ENCODE measurements at places on chromosomes 16 and 17.

DNA sequence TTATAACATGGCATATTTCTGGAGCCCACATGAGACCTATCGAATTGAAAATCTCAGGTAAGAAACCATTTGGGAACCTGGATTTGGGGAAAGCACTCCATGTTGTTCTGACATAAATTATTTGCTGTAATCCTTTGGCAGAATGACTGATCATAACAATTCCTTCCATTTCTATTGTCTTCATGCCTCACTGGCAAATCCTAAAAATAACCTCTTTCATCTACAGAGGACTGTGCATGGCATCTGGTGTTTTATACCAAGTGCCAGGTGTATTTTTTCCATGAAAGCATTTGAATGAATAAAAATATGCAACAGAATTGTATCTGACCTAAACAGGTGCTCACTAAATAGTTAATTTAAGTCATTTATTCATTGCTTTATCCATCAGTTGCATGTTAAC lies 33.7 kb upstream of the COQ7 start:
- DNase-seq = no peak

- DNase-seq = no peak
These were observed 1.7 kb downstream of the CRAMP1 start for GRCh38 chr16:1613728-1614455.

DNA sequence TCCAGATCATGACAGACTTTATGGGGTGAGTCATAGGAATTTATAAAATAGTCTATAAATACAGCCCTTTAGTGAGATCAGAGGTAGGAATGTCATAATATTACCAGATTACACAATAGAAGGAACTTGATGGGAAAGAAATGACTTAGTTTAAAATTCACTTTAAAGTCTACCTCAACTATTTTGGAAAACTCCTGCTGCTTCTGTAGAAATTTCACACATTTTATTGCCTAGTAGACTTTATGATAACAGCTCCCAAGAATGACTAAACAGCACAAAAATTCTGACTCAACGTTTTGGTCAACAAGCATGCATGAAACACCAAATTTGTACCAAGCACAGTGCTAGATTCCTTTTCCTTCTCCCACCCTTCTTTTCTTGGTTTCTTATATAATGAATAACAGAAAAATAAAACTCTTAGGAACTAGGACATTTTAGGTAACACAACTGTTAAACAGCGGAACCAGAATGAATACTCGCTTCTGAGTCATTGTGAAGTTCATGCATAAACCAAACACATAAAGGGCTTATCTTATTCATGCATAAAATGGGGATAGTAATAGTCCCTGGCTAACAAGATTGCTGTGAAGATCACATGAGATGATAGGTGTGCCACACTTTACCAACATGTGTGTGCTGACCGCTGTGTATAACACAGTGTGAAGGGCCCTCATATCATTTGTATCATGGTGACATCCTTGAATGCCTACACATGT lies 243.9 kb downstream of the CDH8 start:
- no peak for DNase-seq

DNA sequence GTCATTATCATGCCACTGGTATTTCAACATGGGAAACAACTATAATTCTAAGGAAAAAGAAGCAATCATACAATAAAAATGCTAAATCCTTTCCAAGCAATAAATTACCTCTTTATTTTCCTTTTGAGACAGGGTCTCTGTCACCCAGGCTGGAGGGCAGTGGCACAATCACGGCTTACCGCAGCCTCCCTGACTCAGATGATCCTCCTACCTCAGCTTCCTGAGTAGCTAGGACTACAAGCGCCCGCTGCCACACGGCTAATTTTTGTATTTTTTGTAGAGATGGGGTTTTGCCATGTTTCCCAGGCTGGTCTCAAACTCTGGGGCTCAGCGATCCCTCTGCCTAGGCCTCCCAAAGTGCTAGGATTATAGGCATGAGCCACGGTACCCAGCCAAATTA lies 24.1 kb downstream of the CNOT1 start:
- no peak for DNase-seq

DNA sequence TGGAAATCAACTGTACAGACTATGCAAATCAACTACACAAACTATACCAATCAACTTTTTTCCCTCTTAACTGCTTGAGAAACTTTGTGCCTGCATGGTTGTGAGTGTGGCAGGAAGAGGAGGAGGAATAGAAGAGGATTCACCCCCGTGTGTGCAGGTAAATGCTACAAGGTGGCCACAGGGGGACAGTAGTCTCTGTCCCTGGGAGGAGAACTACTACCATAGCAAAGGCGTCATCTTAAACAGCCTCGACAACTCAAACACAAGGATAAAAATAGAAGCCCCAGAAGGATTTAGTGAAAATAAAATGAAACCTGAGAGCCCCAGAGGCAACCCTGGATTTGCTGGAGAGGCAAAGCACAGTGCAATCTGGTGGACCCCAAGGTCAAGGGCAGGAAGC lies 199.5 kb upstream of the DYNLRB2 start:
- no peak for DNase-seq

GRCh38 chr17:61818225-61818624 lies 45.1 kb downstream of the BRIP1 start:
- DNase-seq = no peak

GRCh38 chr17:76087531-76087930 lies 8.5 kb downstream of the ZACN start:
- DNase-seq = no peak

DNA sequence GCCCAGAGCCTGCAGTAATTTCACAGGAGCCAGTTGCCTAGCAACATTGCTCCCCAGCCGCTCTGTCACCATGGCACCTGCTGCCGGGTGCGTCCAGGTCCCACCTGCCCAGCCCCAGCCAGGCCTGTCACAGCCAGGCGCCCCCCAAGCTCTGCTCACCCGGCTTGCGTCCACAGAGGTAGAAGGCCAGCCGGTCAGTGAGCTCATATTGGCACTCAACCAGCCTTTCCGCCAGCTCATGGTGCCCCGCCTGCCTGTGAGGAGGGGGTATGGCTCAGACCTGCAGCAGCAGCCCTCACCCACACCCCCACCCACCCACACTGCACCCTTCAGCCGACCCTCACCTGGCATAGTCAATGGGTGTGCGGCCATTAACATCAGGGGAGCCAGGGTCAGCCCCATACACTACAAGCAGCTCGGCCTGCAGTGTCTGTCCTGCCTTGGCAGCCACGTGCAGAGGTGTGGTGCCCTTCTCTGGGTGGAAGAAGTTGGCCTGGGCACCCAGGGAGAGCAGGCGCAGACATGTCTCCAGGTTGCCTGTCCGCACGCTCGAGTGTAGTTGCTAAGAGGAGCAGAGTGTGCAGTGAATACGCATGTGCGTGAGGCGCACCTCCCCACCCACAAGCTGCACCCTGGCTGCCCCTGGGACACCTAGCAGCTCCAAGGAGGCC lies 7.7 kb downstream of the GIT1 start:
- DNase-seq = no peak

DNA sequence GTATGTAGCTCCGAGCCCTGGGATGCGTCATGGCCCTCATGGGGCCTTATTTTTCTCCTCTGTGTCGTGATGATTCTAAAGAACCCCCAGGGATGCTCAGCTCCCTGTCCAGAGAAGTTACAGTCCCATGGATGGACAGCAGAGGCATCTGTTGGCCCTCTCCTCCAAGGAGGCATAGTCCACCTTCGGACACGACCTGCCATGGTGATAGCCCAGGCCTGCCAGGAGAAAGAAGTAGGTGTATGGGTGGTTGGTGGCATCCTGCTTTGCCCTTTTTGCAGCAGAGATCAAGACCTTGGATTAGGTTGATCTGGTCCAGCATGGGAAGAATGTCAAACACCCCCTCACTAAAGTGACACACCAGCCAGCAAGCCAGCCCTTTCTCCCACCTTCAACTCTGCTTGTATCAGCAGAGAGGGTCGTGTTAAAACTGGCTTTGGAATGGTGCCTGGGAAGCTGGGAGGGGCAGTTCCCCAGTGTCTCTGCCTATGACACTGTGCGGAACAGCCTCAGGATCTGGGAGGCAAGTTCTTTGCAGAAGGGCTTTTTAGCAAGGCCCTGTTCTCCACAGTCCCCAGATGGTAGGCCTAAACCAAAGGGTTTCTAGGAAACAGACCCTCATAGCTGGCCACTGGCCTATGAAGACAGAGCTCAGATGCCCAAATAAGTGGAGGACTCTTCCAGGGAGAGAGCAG lies 259.9 kb upstream of the RPL38 start:
- no peak for DNase-seq

DNA sequence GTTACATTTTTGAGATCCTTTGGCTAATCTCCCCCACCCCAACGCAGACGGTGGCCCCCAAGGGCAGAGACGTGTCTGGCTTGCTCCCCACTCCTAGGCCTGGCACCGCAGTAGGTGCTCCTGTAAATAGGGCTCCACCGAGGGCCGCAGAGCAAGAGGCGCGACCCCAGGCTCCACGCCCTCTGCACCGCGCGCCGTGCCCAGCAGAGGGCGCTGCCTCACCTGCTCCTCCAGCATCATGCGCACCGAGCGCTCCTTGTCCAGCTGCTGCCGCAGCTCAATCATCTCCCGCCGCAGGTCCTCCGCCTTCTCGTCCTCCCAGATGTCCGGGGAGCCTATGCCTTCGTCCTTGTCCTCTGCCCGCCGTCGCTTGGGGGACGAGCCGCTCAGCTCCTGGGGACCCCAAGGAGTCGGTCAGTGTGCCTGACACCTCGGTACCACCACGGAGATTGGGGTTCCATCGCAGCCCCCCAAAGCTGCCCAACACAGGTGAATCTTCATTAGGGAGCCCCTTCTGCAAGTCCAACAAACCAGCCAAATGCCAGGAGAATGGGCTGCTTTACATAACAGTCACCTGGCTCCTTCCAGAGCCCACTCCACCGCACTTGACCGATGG lies 11.2 kb downstream of the TFAP4 start:
- DNase-seq = peak; percentile 51

- no peak for DNase-seq
These were observed 41.1 kb downstream of the KIAA0753 start for GRCh38 chr17:6599364-6599763.

DNA sequence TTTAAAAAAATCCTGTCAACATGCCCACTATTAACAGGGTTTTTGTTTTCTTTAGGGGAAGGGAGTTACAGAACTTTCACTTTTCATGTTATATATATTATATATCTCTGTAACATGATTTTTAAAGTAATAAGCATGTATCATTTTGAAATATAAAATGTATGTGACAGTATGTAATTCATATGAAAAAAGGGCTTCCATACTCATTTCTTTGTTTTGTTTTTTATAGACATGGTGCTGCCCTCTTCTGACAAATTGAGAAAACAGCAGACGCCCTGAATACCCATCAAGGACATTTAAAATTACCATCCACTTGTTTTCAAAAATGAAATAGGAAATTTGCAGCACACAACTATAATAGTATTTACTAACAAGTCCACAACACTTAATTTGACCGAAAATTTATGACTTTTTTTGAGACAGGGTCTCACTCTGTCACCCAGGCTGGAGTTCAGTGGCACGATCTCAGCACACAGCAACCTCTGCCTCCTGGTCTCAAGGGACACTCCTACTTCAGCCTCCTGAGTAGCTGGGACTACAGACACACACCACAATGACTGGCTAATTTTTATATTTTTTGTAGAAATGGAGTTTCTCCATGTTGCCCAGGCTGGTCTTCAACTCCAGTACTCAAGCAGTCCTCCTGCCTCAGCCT lies 30.4 kb downstream of the CFDP1 start:
- no peak for DNase-seq

DNA sequence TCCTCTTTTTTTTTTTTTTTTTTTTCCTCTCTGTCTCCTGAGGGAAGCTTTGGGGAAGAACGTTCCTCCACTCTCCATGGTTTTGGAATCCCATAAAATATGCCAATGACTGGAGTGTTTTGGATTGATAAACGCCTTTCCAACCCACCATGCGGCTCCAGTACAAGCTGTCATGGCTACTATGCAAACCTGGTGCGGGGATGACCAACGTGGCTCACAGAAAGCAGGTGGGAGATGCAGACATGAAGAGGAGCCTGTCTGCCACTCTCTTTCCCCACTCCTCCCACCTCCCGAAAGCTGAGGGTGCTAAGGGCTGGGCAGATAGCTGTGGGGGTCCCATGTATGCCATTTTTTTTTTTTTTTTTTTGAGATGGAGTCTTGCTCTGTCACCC lies 69.9 kb upstream of the SEC14L1 start:
- no peak for DNase-seq

DNA sequence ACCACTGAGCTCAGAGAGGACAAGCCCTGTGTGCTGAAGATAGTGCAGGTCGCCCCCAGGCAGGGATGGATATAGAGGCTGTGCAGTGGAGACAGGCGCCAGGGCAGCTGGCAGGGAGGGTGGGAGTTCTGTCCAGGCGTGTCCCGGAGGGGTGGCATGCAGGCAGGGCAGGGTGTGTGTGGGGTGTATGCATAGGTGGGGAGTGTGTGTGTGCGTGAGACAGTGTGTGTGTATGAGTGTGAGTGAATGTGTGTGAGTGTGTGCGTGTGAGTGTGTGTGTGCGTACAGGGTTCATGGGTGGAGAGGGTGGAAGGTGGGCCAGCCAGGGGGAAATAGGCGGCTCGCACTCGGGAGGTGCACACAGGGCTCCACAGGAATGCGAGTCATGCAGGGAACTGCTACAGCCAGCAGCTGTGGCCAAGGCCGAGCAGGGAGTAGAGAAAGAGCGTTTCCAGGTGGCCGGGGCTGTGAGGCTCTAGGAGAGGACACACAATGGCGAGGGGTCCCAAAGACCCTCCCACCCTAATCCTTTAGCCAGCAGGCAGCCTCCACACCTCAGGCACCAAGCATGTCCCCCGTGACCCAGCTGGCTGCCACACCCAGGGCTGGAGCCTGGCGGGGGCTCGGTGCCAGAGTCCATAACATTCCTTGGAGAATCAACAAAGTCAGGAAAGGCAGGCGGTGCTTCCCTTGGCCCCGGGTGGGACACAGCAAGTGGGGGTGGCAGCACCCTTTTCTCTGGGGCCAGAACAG lies 4.6 kb downstream of the PLCD3 start:
- no peak for DNase-seq

DNA sequence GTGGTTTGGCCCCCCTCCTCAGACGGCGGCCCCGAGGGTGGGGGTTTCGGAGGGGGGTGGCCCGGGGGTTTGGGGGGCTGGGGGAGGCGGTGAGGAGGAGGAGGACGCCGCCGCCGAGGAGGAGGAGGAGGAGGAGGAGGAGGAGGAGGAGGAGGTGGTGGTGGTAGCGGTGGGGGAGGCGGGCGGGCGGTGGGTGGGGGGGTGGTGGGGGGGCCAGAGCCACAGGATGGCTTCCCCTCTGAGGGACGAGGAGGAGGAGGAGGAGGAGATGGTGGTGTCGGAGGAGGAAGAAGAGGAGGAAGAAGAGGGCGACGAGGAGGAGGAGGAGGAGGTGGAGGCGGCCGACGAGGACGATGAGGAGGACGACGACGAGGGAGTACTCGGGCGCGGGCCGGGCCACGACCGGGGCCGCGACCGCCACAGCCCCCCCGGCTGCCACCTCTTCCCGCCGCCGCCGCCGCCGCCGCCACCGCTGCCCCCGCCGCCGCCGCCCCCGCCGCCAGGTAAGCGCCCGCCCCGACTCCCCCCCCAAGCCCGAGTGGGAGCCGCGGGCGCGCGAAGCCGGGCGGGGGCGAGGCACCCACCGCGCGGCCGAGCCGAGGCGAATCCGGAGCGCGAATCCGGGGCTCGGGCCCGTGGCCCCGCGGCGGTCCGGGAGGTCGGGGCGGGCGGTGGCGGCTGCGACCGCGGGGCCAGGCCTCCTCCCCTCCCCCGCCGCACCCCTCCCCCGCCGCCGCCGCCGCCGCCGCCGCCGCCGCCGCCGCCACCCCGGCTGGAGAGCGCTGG lies 3.8 kb upstream of the CHD3 start:
- DNase-seq = peak; percentile 18
